ENCODE measurements at places on chromosomes 6 and 20. TPM values are rescaled to one million over a fixed set of nuclear protein-coding genes. Genes with fewer than 3 reads are reported as not detected.

Gene GSTA3
- total RNA-seq: not detected

Gene ACTL10
- 3.0 TPM for total RNA-seq

Gene COL19A1
- not detected for total RNA-seq

Gene TRIM10
- total RNA-seq: not detected

Gene PMEPA1
- 0.33 TPM for total RNA-seq

Gene MLIP
- not detected for total RNA-seq

Gene PPIL6
- 2.2 TPM for total RNA-seq

Gene HLA-DQA1
- total RNA-seq: not detected

Gene MAFB
- total RNA-seq: 3.3 TPM

Gene PTPRT
- not detected for total RNA-seq

Gene ADTRP
- 2.3 TPM for total RNA-seq

Gene IL17A
- total RNA-seq: not detected

Gene CAP2
- 3.6 TPM for total RNA-seq
